ENCODE measurements at places on chromosomes 7 and 10.

- peak; percentile 86 for DNase-seq
These were observed 4.8 kb downstream of the CRPPA start for GRCh38 chr7:16416289-16417282.

- peak; percentile 97 for DNase-seq
These were observed 47.1 kb downstream of the SYPL1 start for GRCh38 chr7:106064771-106065574.

GRCh38 chr7:151239837-151240459 is 7.7 kb downstream of the CHPF2 start:
- no peak for DNase-seq

GRCh38 chr7:5708271-5708670 is 73.2 kb downstream of the RNF216 start:
- DNase-seq, result no peak

- DNase-seq, result peak; percentile 52
These were observed 20.4 kb downstream of the DNAJB12 start for GRCh38 chr10:72334196-72334824.

Measured in fibroblast of mammary gland (primary cell).